ENCODE measurements at places on chromosomes 11 and 22.

- H3K4me1 ChIP-seq = no peaks in the 10 kb centered on the region
- H3K36me3 ChIP-seq = no peaks in the 10 kb centered on the region
- no peak overlapping the region for H3K4me3 ChIP-seq
- peaks cover 29% of the 10 kb centered on the region for H3K27me3 ChIP-seq
Measured at GRCh38 chr11:47979378-47980087, 826 bp upstream of the PTPRJ start.

- H3K27me3 ChIP-seq = no peaks in the 10 kb centered on the region
- DNase-seq = no peak
- H3K36me3 ChIP-seq = no peaks in the 10 kb centered on the region
- H3K4me1 ChIP-seq = no peaks in the 10 kb centered on the region
- H3K4me3 ChIP-seq = no peak overlapping the region
- no peak overlapping the region for H3K27ac ChIP-seq
Measured at GRCh38 chr22:32708830-32709229, 92.7 kb upstream of the TIMP3 start.

GRCh38 chr11:58046231-58046630 is 15.5 kb downstream of the OR6Q1 start:
- no peaks in the 10 kb centered on the region for H3K36me3 ChIP-seq
- no peaks in the 10 kb centered on the region for H3K4me1 ChIP-seq
- no peaks in the 10 kb centered on the region for H3K27me3 ChIP-seq
- DNase-seq = no peak
- H3K27ac ChIP-seq = no peak overlapping the region

GRCh38 chr11:75814363-75814676 is 690 bp upstream of the UVRAG start:
- H3K27me3 ChIP-seq = no peaks in the 10 kb centered on the region
- H3K36me3 ChIP-seq = no peaks in the 10 kb centered on the region
- DNase-seq = no peak
- H3K27ac ChIP-seq = no peak overlapping the region
- peak overlapping the region; percentile 84 for H3K4me3 ChIP-seq

- no peak for DNase-seq
- no peaks in the 10 kb centered on the region for H3K27me3 ChIP-seq
- peaks cover 4% of the 10 kb centered on the region for H3K4me1 ChIP-seq
- H3K36me3 ChIP-seq = no peaks in the 10 kb centered on the region
- H3K27ac ChIP-seq = no peak overlapping the region
- no peak overlapping the region for H3K4me3 ChIP-seq
Measured at GRCh38 chr11:73028611-73029010, 113.5 kb downstream of the FCHSD2 start.

GRCh38 chr11:78226684-78227680 is 38.3 kb downstream of the USP35 start:
- no peak overlapping the region for H3K27ac ChIP-seq
- no peak overlapping the region for H3K4me3 ChIP-seq
- no peaks in the 10 kb centered on the region for H3K27me3 ChIP-seq
- no peaks in the 10 kb centered on the region for H3K36me3 ChIP-seq
- DNase-seq = no peak

DNA sequence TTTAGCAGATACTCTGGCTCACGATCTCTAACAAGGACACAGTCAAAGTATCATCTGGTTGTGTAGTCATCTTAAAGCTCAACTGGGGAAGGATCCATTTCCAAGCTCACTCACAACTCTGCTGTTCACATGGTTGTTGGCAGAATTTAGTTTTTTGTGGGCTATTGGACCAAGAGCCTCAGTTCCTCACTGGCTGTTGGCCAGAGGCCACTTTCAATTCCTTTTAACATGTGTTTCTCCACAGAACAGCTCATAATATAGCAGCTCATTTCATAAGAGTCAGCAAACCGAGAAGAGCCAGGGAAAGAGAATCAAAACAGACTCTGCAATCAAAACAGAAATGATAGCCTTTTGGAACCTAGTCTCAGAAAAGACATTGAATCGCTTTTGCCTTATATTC is 22.6 kb downstream of the IZUMO1R start:
- no peaks in the 10 kb centered on the region for H3K36me3 ChIP-seq
- H3K27me3 ChIP-seq = no peaks in the 10 kb centered on the region
- no peak overlapping the region for H3K4me3 ChIP-seq
- H3K4me1 ChIP-seq = no peaks in the 10 kb centered on the region
- no peak for DNase-seq

GRCh38 chr11:7490054-7490453 is 4.7 kb downstream of the OLFML1 start:
- H3K4me3 ChIP-seq = no peak overlapping the region
- no peak overlapping the region for H3K27ac ChIP-seq
- no peaks in the 10 kb centered on the region for H3K4me1 ChIP-seq
- 0 out of 2 replicates have a peak, but pooled peaks cover 3% of the 10 kb centered on the region for H3K27me3 ChIP-seq
- no peaks in the 10 kb centered on the region for H3K36me3 ChIP-seq
